Endodermal cell (in vitro differentiated cells): ENCODE measurements at places on chromosomes 3 and 15.

DNA sequence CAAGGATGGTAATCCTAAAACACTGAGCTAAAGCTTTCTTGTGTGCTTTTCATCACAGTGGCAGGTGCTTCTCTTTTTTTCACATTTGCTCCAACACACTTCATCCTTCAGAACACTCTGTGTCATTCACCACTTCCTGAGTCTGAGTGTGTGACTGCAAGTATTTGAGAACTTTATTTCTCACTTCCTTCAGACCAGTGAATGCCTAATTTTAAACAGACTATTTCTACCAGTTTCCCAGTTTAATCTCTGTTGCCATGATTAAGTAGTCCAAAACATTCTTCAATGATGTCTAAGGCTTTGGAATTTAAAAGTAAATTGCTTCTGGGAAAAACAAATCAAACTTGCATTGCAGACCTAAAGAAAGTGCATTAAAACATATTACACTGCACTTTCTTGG lies 541.2 kb downstream of the RBMS3 start:
- no peaks in the 10 kb centered on the region for H3K4me1 ChIP-seq
- no peak for DNase-seq
- no peaks in the 10 kb centered on the region for H3K36me3 ChIP-seq
- no peak overlapping the region for H3K27ac ChIP-seq
- no peak overlapping the region for H3K4me3 ChIP-seq

- no peak overlapping the region for H3K27ac ChIP-seq
- no peaks in the 10 kb centered on the region for H3K27me3 ChIP-seq
- no peak for DNase-seq
- H3K4me3 ChIP-seq: no peak overlapping the region
Observed at GRCh38 chr3:57006179-57006657, 54.2 kb upstream of the SPATA12 start.

DNA sequence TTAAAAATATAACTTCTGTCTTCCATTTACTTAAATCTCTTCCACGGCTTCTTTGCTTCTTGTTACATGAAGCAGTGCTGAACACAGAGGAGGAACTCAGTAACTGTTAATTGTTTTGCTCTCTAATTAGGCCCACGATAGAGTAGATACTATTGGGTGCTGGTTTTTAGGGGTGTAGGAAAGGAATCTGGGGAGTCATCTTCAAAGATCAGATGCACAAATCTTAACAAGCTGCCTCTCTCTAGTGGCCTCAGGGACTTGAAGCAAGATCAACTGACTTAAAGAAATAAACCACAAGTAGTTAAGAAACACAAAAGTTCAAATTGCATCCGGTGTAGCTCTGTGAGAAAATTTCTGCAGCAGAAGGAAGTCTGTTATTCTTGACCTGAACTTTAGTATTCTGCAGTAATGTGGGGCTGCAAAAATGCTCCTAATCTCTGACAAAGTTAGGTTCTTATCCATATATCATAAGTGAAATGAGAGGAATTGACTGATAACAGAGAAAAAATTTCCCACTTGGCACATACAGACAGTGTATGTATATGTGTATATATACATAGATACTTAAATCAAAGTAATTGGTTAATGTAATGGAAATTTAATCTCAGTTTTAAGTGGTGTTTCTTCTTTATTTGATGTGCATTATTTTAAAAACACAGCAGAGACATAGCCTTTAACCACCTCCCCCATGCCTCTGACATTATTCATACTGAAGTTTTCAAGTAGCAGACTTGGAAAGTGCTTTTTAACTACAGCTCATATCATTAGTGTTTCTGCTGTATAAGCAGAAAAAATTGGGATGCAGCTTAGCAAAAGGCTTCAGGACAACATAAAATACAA lies 51.8 kb downstream of the CHST2 start:
- H3K36me3 ChIP-seq: no peaks in the 10 kb centered on the region
- no peak for DNase-seq
- H3K27me3 ChIP-seq: no peaks in the 10 kb centered on the region
- H3K4me1 ChIP-seq: no peaks in the 10 kb centered on the region

- no peaks in the 10 kb centered on the region for H3K27me3 ChIP-seq
- no peak overlapping the region for H3K4me3 ChIP-seq
- H3K4me1 ChIP-seq: no peaks in the 10 kb centered on the region
Observed at GRCh38 chr3:104596054-104596453, 770.7 kb upstream of the ALCAM start.

- DNase-seq: no peak
- H3K27me3 ChIP-seq: peaks cover 60% of the 10 kb centered on the region
- no peak overlapping the region for H3K4me3 ChIP-seq
- no peak overlapping the region for H3K27ac ChIP-seq
Observed at GRCh38 chr15:68434021-68434420, 2.1 kb upstream of the ITGA11 start.

DNA sequence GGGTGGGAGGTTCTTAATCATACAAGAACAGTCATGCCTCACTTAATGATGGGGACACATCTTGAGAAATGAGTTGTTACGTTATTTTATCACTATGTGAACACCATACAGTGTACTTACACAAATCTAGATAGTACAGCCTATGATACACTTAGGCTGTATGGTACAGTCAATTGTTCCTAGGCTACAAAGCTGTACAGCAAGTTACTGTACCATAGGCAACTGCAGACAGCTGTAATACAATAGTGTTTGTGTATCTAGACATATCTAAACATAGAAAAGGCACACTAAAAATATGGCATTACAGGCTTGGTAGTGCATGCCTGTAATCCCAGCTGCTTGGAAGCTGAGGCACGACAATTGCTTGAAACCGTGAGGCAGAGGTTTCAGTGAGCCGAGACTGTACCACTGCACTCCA lies 55.7 kb upstream of the PLXND1 start:
- H3K27ac ChIP-seq: no peak overlapping the region
- no peak for DNase-seq
- no peaks in the 10 kb centered on the region for H3K27me3 ChIP-seq
- H3K4me1 ChIP-seq: peaks cover 13% of the 10 kb centered on the region

GRCh38 chr3:11155341-11156025 lies 1.2 kb downstream of the HRH1 start:
- no peaks in the 10 kb centered on the region for H3K4me1 ChIP-seq
- DNase-seq: peak; percentile 92

DNA sequence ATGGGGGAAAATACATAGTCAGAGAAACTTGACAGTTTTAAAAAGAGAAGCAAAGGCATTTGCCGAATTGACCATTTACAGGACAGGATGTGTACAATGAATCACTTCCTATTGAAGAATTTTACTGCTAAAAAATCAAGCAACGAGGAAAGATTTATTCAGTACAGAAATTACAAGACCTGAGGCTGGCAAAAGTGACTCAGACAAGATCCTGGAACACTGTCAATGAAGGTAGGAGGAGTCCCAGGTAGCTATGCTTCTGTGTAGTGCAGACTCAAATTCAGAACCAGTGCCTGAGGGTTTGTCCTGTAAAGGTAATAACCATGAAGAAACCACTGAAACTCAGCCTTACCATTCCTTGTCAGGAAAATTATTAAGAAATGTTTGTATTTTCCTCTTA lies 120.9 kb downstream of the ZMAT3 start:
- peaks cover 7% of the 10 kb centered on the region for H3K27me3 ChIP-seq
- no peak overlapping the region for H3K4me3 ChIP-seq
- no peak overlapping the region for H3K27ac ChIP-seq
- no peaks in the 10 kb centered on the region for H3K36me3 ChIP-seq

DNA sequence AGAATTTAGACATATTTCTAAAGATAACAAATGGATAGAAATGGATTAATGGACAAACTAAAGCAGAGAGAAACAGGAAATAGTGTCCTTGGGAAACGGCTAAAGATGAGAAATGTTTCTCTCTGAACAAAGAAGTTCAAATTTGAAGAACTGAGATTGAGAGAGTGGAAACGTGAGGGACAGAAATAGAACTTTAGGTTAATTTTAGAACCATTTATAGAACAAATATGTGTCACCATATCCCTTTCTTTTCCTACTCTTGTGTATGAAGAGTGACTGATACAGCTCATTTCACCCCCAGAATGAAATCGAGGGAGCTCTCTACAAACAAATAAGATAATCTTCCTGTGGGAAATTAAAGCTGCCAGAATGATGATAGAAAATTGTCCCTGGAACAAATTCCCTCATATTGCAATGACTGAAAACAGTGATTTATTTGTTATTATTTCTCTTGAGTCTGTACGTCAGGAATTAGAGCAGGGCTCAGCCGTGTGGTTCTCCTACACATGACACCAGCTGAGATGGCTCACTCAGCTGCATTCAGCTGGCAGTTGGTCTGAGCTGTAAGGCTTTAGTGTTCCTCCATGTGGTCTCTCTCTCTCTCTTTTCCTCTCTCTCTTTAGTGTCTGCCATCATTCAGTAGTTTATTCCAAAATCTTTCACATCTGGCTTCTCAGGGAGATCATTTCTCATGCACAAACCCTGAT lies 46.6 kb upstream of the ARPP21 start:
- no peak overlapping the region for H3K27ac ChIP-seq
- H3K4me3 ChIP-seq: peak overlapping the region; percentile 50
- H3K36me3 ChIP-seq: no peaks in the 10 kb centered on the region
- DNase-seq: no peak
- H3K27me3 ChIP-seq: no peaks in the 10 kb centered on the region
- no peaks in the 10 kb centered on the region for H3K4me1 ChIP-seq

GRCh38 chr3:16265455-16265786 lies 409 bp downstream of the OXNAD1 start:
- H3K27me3 ChIP-seq: no peaks in the 10 kb centered on the region
- H3K4me3 ChIP-seq: peak overlapping the region; percentile 98
- no peaks in the 10 kb centered on the region for H3K4me1 ChIP-seq
- peak overlapping the region; percentile 86 for H3K27ac ChIP-seq
- no peak for DNase-seq

GRCh38 chr3:94524102-94524919 lies 461.4 kb downstream of the NSUN3 start:
- no peaks in the 10 kb centered on the region for H3K36me3 ChIP-seq
- H3K4me1 ChIP-seq: peaks cover 19% of the 10 kb centered on the region
- no peaks in the 10 kb centered on the region for H3K27me3 ChIP-seq
- H3K4me3 ChIP-seq: peak overlapping the region; percentile 19
- no peak overlapping the region for H3K27ac ChIP-seq

GRCh38 chr3:190597291-190597690 lies 83.4 kb downstream of the IL1RAP start:
- H3K27me3 ChIP-seq: no peaks in the 10 kb centered on the region
- H3K27ac ChIP-seq: no peak overlapping the region
- H3K4me1 ChIP-seq: no peaks in the 10 kb centered on the region
- DNase-seq: no peak

GRCh38 chr3:151307583-151308488 lies 8.8 kb downstream of the GPR87 start:
- peaks cover 10% of the 10 kb centered on the region for H3K4me1 ChIP-seq
- H3K4me3 ChIP-seq: no peak overlapping the region
- no peaks in the 10 kb centered on the region for H3K27me3 ChIP-seq
- no peaks in the 10 kb centered on the region for H3K36me3 ChIP-seq
- H3K27ac ChIP-seq: no peak overlapping the region
- DNase-seq: no peak

GRCh38 chr3:39080026-39080425 lies 27.4 kb downstream of the GORASP1 start:
- H3K27ac ChIP-seq: no peak overlapping the region
- H3K36me3 ChIP-seq: peaks cover 81% of the 10 kb centered on the region
- H3K4me3 ChIP-seq: no peak overlapping the region
- DNase-seq: no peak

GRCh38 chr3:45816544-45816943 lies 20.2 kb upstream of the SLC6A20 start:
- H3K27ac ChIP-seq: no peak overlapping the region
- H3K4me3 ChIP-seq: no peak overlapping the region
- no peaks in the 10 kb centered on the region for H3K36me3 ChIP-seq
- DNase-seq: no peak
- H3K4me1 ChIP-seq: no peaks in the 10 kb centered on the region

DNA sequence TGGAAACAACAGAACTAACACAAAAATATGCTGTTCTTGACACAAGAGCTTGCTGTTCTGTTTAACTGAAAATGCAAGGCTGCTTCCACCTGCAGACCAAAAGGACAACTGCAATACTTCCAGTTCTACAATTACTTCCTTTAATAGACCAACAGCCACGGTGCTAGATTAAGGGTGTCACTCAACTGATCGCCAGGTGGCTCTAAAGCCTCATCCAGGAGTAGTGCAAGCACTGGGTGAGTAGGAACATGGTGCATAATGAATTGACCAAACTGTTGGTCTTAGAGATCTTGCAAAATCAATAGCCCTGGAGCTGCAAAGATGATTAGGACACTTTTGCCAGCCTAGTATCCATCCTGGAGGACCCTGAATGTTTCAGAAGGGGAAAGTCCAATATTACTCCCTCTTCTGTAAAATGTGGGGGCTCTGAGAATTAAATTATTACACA lies 3.6 kb upstream of the CLDN16 start:
- peak; percentile 71 for DNase-seq
- H3K27ac ChIP-seq: no peak overlapping the region
- no peaks in the 10 kb centered on the region for H3K27me3 ChIP-seq

DNA sequence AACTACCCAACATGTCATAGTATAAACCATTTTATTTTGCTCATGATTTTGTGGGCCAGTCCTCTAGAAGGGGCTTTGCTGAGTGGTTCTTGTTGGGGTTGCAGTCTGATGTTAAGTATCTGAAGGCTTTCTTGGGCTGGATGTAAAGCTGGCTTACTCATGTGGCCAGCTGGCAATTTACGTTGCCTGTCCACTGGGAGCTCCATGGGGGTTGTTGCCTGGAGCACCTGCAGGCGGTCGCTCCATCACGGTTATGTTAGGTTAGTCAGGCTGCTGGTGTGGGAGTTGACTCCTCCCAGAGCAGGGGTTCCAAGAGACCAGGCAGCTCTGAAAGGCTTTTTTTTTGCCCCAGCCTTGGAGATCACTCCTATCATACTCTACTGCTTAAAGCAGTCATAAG lies 98.1 kb downstream of the NR1D2 start:
- no peak overlapping the region for H3K27ac ChIP-seq
- H3K27me3 ChIP-seq: no peaks in the 10 kb centered on the region
- no peaks in the 10 kb centered on the region for H3K36me3 ChIP-seq
- no peaks in the 10 kb centered on the region for H3K4me1 ChIP-seq
- DNase-seq: no peak
- no peak overlapping the region for H3K4me3 ChIP-seq

GRCh38 chr3:182063742-182064141 lies 352.0 kb downstream of the SOX2 start:
- H3K36me3 ChIP-seq: no peaks in the 10 kb centered on the region
- no peaks in the 10 kb centered on the region for H3K4me1 ChIP-seq
- H3K4me3 ChIP-seq: no peak overlapping the region
- H3K27me3 ChIP-seq: no peaks in the 10 kb centered on the region

DNA sequence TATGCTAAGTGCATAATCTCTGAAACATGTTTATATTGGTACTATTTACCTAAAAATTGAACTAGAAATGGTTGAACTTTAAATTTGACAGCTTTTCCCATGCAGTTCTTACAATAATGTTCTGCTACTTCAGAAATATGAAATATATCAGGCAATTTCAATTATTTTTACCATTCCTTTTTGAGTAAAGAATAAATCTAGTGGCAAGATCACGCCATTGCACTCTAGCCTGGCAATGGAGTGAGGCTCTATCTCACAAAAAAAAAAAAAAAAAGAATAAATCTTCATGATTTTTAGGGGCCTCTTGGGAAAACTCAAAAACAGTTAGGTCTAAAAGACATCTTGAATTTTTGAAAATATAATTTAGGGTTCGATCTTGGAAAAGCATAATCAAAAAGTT lies 10.6 kb upstream of the DNAAF4 start:
- H3K27me3 ChIP-seq: no peaks in the 10 kb centered on the region
- H3K4me3 ChIP-seq: no peak overlapping the region
- H3K36me3 ChIP-seq: no peaks in the 10 kb centered on the region
- H3K27ac ChIP-seq: no peak overlapping the region
- H3K4me1 ChIP-seq: no peaks in the 10 kb centered on the region

- no peak for DNase-seq
- no peak overlapping the region for H3K27ac ChIP-seq
- H3K27me3 ChIP-seq: no peaks in the 10 kb centered on the region
- H3K36me3 ChIP-seq: no peaks in the 10 kb centered on the region
- H3K4me1 ChIP-seq: no peaks in the 10 kb centered on the region
Observed at GRCh38 chr3:179150610-179151009, 2.5 kb downstream of the PIK3CA start.
